ENCODE measurements at places on chromosomes 13 and 19.
A peak's percentile ranks its signal among the peaks of the same experiment; 100 is the strongest.

DNA sequence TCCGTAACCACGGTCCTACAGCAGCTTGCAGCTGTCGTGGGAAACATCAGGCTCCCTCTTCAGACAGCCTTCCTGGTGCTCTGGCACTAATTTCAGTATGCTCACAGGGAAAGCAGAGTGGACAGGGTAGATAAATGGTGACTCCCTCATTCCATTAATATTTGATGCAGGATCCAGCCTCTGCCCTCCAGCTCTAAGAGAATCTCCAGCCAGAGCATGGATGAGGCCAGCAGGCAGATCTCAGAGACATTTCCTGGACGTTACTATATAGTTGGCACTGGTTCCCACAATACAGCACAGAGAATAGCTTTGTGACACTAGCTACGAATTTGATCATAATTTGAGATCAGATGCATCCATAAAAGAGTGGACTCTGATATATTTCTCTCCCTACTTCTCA, 341.4 kb downstream of the LIG4 start:
- no peak for DNase-seq

DNA sequence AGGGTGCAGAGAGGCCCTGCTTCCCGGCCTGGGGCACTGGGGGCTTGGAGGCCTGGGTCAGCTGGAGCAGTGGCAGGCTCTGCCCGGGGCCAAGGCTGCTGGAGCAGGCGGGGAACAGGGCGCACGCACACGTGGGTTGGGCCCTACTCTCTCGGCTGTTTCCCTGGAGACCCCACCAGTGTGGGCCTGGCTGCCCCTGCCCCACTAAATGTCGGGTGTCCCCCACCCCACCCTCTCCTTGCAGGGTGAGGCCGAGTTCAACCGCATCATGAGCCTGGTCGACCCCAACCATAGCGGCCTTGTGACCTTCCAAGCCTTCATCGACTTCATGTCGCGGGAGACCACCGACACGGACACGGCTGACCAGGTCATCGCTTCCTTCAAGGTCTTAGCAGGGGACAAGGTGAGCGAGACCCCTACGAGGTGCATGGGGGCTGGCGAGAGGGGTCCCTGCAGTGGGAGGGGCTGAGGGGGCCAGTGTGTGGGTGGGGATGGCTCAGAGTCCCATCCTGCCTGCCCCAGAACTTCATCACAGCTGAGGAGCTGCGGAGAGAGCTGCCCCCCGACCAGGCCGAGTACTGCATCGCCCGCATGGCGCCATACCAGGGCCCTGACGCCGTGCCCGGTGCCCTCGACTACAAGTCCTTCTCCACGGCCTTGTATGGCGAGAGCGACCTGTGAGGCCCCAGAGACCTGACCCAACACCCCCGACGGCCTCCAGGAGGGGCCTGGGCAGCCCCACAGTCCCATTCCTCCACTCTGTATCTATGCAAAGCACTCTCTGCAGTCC, 15.3 kb downstream of the CAPN12 start:
- DNase-seq = no peak

- DNase-seq = peak; percentile 16
These were observed 1.5 kb upstream of the ELOF1 start for GRCh38 chr19:11560404-11561051.

DNA sequence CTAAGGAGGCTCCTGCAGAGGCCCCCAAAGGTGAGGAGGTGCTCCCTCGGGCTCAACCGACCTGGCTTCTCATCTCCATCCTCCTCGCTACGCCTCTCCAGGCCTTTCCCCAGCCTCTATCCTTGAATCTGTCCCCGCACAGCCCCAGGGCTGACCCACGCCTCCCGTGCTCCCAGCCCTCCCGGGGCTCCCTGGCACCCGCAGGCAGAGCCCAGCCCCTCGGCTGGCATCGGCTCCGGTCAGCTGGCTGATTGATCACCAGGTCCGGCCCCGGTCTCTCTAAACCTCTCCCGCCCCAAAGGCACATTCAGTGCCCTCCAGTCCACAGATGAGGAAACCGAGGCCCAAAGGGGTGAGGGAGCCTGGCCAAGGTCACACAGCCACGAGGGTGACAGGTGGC, 2.5 kb downstream of the MYBPC2 start:
- DNase-seq = no peak

Measured in stimulated activated CD8-positive, alpha-beta memory T cell treated with anti-CD3 and anti-CD28 coated beads, Interleukin-7, amount 100 ng/mL, for 1 hour (primary cell).